ENCODE measurements at places on chromosomes 1 and 21.
A peak's percentile ranks its signal among the peaks of the same experiment; 100 is the strongest.

DNA sequence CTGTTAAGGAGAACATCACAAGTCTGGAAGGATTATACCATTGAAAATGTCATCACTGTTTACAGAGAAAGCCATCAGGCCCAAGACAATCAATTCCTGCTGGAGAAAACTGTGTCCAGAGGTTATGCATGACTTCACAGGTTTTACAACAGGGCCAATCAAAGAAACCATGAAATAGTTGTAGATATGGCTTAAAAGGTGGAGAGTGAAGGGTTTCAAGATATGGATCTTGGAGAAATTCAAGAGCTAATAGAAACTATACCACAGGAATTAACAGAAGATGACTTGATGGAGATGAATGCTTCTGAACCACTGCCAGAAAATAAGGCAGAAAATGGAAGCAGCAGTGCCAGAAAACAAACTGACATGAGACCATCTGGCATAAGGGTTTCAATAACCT lies 30.2 kb downstream of the USP1 start:
- no peak for DNase-seq

- DNase-seq: no peak
These were observed 43.0 kb downstream of the SLC9A1 start for GRCh38 chr1:27111626-27112573.

- DNase-seq: no peak
These were observed 218.1 kb downstream of the ST6GALNAC3 start for GRCh38 chr1:76292418-76293184.

DNA sequence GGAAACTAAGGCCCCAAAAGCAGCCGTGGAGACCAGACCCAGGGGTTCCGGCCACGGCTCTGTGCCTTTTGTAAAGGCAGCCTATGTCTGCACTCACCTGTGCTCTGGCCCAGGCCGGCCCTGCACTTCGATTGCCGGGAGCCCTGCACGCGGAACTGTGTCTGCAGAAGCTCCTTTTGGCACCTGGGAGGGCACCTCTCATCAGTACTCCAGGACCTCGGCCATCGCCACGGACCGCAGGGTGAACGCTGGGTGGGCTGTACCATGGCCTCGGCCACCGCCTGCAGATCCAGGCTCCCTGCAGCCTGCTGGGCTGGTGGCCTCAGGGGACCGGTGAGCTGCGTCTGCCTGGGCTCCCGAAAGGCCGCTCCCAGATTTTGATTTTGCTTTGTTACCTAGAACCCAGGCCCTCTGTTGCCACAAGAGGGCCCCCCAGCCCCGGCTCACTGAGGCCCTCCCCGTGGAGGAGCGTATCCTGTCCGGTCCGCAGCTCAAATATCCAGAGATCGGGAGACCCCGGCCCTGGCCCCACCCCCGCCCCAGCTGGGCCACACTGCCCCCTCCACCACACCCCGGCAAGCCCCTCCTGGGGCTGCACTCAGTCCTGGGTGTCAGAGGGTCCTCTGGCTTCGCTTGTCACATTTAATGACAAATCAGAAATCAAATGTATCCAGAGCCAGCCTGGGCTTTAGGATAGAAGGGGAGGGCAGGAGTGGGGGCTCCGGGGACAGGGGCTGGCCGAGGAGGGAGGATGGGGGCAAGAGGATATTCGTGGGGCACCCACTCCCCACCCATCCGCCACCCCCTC lies 60.2 kb upstream of the PDE9A start:
- DNase-seq: peak; percentile 48

DNA sequence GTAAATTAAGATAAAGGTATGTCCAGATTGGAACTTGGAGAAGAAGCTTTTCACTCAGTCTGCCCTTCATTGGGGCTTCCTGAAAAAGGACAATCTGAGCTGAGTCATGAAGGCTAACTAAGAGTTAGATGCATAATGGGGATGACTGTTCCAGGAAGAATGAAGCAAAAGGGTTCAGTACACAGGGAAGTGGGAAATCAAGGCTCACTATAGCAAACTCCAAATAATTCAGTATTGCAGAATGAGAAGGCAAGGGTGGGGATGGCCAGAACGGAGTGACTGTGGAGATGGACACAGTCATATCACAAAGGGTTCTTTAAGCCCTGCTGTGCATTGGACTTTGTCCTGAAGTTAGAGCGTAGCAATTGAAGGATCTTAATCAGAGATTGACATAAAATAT lies 158.3 kb downstream of the FGGY start:
- no peak for DNase-seq

DNA sequence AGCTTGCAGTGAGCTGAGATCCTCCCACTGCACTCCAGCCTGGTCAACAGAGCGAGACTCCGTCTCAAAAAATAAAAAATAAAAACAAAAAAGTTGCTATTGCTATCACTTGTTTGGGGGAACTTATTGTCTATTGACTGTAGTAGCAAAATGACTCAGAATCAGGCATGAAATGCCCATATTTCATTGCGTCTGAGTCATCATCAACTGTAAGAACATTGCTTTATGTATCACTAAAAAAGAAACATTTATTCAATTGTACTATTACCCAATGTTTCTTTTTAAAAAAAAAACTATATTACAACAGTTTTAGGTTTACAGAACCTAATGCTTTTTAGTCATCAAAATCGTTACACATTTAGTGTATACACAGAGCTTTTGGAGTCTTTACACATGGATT lies 91.0 kb upstream of the FMN2 start:
- DNase-seq: no peak

- no peak for DNase-seq
These were observed 73.9 kb downstream of the CD58 start for GRCh38 chr1:116496898-116497297.

DNA sequence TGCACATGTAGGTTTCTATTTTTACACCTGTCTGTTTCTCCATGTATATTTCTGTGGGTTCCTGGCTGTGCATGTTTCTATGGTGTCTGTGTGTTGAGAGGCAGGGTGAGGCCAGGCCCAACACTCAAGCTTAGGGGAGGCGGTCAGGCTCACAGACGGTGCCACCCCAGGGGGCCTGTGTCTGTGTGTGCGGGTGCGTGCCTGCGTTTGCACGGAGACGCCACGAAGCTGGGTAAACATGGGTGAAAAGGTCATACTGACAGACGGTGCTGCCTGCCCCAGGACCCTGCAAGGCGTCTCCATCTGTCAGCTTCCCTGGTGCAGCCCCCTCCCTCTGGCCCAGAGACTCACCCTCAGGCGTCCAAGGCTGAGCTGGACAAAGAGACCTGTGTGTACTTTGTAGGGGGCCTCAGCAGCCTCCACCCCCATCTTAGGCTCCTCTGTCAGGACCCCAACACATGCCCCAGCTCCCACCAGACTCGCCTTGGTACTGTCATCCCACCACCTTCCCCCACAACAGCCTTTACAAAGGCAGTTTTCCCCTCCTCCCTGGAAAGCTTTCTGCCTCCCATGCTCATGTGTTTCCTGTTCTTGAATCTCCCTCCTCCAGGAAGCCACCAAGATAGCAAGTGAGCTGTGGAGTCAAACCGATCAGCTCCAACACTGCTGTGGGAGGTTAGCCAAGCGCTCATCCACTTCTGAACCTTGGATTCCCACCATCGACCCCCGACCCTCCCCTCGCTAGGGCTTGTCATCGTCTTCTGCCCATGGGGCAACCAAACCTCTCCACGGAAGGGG lies 34.1 kb downstream of the PTPRF start:
- no peak for DNase-seq

DNA sequence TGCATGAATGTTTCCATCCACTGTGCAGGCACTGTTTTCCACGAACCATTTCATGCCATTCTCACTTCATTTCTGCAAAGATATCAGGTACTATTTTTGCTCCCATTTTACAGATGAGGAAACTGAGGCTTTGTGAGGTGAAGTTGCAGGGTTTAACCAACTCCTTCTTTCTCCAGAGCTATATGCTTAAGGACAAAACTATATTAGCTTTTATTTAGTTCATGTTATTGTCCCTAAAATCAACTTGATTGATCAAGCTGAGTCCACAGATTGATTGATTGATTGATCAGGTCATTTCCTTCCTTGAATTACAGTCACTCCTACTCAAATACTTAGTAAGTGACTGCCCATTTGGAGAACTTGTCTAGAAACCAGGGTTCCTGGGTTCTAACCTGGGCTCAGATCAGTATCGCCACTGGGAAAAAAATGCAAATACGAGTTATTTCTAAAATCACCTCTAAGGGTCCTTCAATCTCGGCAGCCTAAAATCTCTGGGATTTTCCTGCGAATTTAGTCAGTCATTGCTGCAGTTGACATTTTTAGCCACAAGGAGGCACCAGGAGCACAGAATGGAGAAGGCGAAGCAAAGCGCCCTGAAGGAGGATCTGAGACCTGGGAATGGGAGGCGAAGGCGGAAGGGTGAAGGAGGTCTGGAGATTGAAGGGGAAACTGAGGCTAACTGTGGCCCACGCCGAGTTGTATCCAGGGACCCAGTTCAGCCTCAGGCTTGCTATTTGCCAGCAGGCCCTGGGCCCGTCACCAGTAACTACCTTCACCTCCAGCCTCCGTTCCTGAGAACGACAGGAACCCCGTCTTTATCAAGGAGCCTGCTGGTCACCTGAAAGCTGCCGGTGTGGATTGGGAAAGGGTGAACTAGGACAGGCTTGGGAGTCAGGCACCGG lies 14.3 kb upstream of the MUL1 start:
- DNase-seq: peak; percentile 71

DNA sequence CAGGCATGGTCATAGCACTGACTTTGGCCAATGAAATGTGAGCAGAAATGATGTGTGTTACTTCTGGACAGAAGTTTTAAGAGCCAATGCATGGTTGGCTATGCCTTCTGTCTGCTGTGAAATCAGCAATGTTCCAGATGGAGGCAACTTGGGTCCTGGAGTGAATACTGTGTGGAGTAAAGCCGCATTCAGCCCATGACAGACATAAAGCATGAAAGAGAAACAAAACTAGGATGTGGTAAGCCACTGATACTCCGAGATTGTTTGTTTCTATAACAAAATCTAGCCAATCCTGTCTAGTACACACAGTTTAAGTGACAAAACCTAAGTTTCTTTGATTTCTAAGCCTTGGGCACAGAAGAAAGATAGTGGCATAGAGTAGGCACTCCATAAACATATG lies 47.1 kb upstream of the ARHGAP29 start:
- DNase-seq: no peak

DNA sequence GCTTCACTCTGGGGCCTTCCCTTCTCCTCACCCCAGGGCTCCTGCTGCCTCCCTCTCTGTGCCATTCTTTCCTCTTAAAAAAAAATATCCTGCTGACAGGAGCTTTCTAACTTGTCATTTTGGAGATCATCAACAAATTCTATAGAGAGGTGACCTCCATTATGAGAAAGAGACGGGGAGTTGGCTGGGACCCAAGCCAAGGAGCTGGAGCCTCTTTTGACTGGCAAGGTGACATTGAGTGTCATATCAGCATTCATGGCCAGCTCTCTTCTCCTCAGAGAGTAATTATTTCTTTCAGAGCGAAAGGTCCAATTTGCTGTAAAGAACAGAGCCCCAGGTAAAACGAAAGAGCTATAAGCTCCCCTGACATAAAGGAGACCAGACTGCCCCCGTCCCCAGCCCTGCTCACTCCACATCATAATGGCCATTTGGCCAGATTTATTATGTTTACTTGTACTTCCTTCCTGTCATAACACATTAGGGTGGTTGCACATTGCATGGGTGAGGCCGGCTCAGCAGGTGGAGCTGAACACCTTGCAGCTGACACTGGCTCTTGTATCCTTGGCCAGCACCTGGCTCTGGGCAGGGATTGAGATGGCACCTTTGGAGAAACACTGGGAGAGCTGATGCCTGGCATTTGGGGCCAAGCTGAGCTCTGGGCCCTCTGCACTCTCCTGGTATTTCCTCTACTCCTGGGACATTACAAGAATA lies 404.0 kb upstream of the VAMP3 start:
- no peak for DNase-seq

- no peak for DNase-seq
These were observed 216.9 kb upstream of the RRP15 start for GRCh38 chr1:218068241-218068640.

- DNase-seq: peak; percentile 43
These were observed 49.9 kb upstream of the CLIC4 start for GRCh38 chr1:24695202-24695974.

- DNase-seq: no peak
These were observed 106.9 kb downstream of the LTN1 start for GRCh38 chr21:28885853-28886177.

DNA sequence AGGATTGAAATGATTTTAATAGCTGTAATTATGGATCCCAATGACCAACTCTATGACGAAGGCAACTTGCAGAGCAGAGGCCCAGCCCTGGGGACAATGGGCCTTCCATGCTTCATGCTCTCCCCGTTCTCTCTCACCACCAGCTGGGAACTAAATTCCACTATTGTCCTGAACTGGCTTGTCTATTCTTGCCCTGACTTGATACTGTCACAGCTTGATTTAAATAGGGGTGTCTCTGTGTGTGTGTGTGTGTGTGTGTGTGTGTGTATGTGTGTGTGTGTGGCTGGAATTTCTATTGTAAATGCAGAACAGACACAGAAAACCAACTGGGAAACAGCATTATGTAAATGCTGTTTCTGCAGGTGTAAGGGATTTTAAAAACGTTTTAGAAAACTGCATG lies 57.0 kb downstream of the SLC22A15 start:
- DNase-seq: no peak

GRCh38 chr1:59498640-59499039 lies 201.7 kb downstream of the FGGY start:
- no peak for DNase-seq

GRCh38 chr1:151520359-151520758 lies 9.2 kb downstream of the CGN start:
- DNase-seq: no peak

DNA sequence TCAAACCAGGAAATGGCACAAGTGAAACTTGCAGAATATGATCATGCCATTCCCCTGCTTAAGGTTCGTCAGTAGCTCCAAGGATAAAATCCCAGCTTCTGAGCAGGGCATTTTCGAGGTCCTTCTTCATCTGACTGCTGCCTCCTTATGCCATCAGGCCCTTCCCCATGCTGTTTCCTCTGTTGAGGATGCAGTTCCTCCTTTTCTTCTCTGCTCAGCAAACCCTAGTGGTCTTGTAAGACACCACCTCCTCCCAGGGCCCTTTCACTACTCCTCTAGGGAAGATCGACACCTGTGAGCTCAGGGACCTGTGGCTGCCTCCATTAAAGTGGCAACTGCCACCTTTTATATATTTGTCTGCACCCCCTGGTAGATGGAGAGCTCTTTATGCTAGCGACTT lies 62.1 kb upstream of the JUN start:
- no peak for DNase-seq

- DNase-seq: no peak
These were observed 7.8 kb downstream of the PODN start for GRCh38 chr1:53069663-53070327.

- no peak for DNase-seq
These were observed 201.7 kb upstream of the BEND5 start for GRCh38 chr1:48978413-48978812.

- no peak for DNase-seq
These were observed 428.5 kb upstream of the TMPRSS15 start for GRCh38 chr21:18831942-18832676.

GRCh38 chr1:174777262-174777661 lies 222.5 kb upstream of the CACYBP start:
- no peak for DNase-seq

All from erythroblast (primary cell).